ENCODE measurements at places on chromosomes 6 and 20. TPM values are rescaled to one million over a fixed set of nuclear protein-coding genes. Genes with fewer than 3 reads are reported as not detected.

- DNase-seq: no peak
Observed at GRCh38 chr6:38179794-38180430, 360.4 kb downstream of the ZFAND3 start.

ANKRD6 gene
- 4.2 TPM for total RNA-seq

GRCh38 chr6:116090251-116090650 lies 10.4 kb upstream of the NT5DC1 start:
- DNase-seq: peak; percentile 14

SIGLEC1 gene
- 0.02 TPM for total RNA-seq

NOL4L gene
- total RNA-seq: 30.0 TPM

GRCh38 chr6:28530777-28531176 lies 5.1 kb downstream of the GPX5 start:
- DNase-seq: no peak

DNA sequence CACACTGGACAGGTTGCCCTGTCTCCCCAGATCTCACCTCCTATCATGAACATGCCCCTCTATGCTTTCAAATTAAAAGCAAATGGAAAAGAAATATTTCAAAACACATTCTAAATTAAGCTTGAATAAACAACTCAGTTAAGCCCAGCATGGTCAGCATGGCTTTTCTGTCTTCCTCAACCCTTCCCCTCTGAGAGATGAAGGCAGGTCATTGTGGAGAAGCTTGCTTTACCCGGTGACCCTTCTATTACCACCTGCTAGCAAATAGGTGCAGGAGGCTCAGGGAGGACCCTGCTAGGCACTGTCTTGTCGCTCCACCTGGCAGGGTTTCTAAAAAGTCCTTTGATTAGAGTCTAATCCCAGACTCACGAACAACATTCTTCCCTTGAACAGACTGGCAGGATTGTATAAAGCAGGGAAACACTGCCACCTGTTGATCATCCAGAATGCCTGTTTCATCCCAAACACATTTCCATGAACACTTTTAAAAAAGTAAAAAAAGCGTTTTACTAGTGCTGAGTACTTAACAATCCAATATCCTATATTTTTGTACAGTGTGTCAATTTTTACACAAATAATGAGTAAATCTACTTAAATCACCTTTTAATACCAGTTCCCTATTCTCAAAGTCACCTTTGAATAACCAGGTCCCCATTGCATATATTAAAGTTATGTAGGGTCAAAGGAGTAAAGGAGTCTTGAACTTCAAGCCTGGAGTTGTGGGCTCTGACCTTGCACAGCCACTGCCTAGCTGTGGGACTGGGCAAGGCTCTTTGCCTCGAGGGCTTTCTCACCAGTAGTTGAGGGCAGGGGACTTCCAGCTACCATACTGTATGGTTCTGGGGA lies 75.5 kb downstream of the GPR6 start:
- DNase-seq: no peak

- DNase-seq: no peak
Observed at GRCh38 chr6:111978532-111979149, 75.3 kb upstream of the CCN6 start.

DNA sequence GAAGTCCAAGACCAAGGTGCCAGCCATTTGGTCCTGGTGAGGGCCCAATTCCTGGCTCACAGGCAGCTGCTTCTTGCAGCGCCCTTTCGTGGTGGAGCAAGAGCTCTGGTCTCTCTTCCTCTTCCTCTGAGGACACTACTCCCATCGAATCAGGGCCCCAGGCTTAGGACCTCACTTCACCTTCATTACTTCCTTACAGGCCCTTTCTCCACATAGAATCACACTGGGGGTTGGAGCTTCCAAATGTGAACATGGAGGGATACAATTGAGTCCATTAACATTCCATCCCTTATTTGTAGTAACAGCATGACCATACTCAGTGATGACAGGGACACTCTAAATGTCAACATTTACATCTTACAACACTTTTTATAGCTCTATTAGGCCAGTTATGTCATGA lies 2.3 kb downstream of the RAMACL start:
- DNase-seq: no peak

DNA sequence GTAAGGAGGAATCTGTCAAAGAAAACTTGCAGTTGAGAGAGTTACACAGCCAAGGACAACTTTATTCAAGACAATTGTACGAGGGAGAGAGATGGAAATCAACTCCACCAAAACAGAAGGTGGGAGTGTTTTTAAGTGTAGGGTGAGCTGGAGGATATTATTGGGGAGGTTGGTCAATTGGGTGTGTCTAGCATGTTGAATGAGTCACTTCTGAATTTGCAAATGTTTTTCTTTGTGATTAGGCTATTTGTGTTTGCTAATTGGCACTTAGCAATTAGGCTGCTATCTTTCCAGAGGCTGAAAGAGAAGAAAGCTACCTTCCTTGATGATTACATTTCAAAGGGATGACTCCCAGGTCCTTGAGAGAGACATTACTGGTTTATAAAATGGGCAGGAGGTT lies 441.1 kb downstream of the MEI4 start:
- no peak for DNase-seq

DNA sequence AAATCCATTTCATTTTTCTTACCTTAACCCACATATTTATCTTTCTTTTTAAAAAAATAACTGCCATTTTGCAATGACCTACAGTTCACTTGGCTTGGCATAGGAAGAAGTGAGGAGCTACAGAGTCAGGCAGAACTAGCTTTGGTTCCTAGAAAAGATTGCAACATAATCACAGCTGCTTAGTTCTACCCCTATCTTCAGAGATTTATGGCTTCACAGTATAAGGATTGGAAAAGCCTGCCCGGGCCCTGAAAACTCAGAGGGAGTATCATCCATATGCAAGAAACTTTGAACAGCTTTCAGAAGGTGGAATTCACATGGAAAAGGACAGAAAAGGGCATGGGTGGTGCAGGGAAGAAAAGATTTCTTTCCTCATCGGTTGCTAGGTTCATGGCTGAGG lies 774.3 kb upstream of the CHD6 start:
- DNase-seq: no peak

GRCh38 chr20:15162079-15162647 lies 824.8 kb upstream of the FLRT3 start:
- DNase-seq: peak; percentile 0

RNF182 gene
- not detected for total RNA-seq

DNMT3B gene
- 3.2 TPM for total RNA-seq

GRCh38 chr6:10401004-10401536 lies 13.8 kb downstream of the TFAP2A start:
- no peak for DNase-seq

All from activated T-cell treated with anti-CD3 and anti-CD28 coated beads, Interleukin-2, amount 50 U/mL, for 72 hours (primary cell).